ENCODE measurements at places on chromosomes 7 and 10.

- DNase-seq: no peak
Observed at GRCh38 chr7:28419716-28420115, 7.4 kb downstream of the CREB5 start.

GRCh38 chr10:57955076-57955475, 312.6 kb downstream of the IPMK start:
- no peak for DNase-seq

DNA sequence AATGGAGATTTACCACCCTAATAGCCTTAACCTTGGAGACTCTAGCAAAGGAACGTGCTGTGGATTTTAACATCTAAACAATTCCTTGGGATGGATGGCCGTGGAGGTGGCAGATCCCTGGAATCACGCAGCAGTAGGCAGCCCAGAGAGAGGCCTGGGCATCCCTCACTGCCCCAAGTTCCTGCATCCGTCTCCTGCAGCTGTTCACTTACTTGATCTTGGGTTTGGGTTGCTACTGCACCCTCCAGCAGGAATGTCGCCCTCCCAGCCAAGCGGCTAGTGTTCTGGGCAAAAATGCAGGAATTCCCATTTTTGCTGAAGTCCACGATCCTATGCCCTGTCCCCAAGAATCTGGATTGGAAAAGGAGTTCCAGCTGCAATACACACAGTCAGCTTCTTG, 166.7 kb upstream of the SH2B2 start:
- DNase-seq: no peak

DNA sequence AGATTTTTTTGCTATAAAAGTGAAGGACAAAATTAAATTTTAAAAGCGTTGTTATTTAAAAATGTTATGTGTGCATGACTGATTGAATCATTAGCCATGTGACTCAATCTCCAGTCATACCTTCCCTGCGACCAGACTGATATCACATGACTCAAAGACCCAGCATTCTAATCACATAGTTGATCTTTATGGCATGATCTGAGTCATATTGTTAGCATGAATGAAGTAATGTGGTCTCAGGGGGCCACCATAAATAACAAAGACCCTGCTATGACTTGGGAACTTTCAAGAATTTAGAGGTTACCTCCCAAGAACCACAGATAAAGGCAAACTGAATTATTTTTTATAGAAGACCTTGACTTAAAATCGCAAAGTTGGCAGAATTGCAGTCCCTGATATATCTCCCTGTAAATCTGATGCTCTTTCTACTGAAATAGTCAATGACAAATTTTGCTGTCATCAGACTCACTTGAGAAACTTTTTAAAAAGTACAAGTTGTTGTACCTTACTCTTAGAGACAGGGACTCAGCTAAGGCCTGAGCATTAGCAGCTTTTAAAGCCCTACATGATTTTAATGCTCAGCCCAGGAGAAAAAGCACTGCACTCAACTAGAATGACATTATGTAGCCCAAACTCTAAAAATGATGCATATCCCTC, 717.3 kb downstream of the XPNPEP1 start:
- DNase-seq: no peak

DNA sequence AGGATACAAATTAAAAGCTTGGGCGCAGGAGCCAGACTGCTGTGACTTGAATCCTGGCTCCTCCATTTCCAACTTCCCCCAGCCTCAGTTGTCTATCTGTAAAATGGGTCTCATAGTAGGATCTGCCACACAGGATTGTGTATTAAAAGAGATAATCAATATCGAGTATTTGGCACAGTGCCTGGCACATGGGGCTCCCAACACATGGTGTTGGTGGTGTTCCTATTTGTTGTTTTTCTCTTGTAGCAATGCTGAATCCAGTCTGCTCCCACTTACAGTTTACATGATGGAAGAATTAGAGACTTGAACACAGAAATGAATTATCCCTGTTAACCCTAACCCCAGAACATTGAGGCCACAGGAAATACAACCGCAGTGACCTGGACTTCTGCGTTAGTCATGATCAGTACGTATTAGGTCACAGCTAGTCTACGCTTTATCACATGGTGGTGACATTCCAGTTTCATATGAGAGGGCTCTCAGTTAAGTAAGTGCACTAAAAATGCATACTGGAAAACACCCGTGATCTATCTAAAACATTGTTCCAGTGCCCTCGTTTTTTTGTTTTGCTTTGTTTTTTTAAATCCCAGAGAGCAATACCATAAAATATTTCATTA, 169.5 kb upstream of the KLF14 start:
- no peak for DNase-seq

DNA sequence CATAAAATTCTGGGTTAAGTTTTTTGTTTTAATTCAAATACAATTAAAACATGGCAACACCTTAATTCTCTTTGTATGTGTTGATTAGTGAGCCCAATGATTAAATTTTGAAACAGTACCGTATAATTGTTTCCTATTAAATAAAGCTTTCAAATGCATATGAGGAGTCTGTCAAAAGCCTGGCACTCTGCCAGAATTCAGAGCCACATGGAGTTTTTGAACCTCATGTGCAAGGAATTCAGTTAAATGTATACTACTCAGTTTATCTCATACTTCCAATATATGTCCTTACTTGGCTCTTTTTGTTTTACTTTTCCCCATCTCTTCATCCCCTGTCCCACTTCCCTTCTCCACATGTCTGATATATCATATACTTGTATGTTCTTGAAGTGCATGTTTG, 165.6 kb upstream of the FAM3C start:
- no peak for DNase-seq

GRCh38 chr7:105830405-105831301, 45.7 kb downstream of the ATXN7L1 start:
- DNase-seq: no peak
